ENCODE measurements at places on chromosomes 5 and 9.

DNA sequence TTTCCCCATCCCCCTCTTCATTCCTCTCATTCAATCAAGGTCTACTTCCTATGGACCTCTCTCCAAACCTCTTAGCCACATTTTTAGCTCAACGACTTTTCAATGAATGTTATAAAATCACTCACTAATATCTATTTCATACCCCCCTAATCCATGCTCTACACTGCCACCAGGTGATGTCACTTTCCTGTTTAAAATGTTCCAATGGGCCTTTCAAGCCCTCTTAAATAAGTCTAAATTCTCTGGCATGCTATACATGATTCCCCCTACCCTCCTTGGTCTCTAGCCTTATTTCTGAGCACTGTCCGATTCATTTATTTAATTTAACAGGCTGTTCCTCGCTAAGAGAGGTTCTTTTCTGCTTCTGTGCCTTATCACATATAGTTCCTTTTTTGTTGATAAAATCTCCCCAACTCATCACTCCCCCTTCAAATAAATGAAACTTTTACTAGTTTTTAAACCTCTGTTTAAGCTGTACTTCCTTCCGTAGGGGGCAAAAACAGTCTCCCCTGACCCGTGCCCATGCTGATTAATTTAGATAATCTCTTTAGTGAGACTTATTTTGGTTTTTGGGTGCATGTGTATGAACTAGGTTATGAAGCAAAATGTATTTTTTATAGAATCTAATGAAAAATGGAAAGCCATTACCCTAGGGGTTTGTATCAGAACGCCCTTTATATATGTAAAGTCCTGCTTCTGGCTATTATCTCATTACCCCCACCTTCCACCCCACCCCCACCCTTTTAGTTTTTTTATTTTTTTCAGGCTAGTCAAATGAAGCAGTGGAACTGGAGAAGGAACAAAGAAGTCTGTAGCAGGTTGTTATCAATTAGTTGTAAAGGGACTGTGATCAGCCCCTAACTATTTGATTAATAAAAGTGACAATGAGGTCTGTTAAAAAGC, 9.0 kb downstream of the ABHD17B start:
- DNase-seq: no peak

- peak; percentile 13 for DNase-seq
Measured at GRCh38 chr5:143002459-143003327, 232.5 kb downstream of the ARHGAP26 start.

GRCh38 chr5:298737-299125, 22.8 kb upstream of the AHRR start:
- DNase-seq: no peak

DNA sequence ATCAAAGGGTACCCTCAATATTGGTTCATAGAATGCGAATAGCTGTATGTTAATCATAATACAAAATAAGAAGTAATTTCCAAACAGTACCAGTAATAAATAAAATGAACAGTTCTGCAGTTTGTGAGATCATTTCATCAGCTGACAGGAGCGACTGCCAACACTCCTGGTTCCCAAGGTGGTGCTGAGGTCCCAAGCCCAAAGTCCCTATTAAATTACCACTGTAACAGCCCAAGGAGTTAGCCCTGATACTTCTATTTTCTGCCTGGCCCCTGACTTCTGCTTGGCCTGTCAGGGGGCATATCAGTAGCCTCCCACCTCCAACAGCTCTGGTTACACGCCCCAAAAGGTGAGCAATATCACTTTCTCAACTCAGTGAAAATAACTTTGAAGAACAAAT, 47.1 kb downstream of the ANKH start:
- DNase-seq: no peak

DNA sequence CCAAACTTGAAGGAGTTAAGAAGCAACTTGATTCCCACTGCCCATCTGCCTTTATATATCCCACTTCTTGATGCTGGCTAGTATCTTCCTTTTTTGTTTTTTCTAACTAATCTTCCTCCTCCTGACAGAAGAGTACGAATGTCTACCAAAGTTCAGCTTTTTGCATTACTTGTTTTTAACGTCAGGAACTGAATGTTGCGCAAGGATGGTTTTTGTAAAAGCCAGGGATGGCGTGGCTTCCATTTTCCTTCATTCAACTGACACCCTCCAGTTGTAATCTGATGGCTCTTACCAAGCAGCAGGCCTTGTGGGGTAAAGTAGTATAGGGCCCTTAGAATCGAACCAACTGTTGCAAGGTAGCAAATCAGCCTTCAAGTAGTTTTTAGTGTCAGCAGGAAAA, 70.8 kb upstream of the GPR151 start:
- no peak for DNase-seq

DNA sequence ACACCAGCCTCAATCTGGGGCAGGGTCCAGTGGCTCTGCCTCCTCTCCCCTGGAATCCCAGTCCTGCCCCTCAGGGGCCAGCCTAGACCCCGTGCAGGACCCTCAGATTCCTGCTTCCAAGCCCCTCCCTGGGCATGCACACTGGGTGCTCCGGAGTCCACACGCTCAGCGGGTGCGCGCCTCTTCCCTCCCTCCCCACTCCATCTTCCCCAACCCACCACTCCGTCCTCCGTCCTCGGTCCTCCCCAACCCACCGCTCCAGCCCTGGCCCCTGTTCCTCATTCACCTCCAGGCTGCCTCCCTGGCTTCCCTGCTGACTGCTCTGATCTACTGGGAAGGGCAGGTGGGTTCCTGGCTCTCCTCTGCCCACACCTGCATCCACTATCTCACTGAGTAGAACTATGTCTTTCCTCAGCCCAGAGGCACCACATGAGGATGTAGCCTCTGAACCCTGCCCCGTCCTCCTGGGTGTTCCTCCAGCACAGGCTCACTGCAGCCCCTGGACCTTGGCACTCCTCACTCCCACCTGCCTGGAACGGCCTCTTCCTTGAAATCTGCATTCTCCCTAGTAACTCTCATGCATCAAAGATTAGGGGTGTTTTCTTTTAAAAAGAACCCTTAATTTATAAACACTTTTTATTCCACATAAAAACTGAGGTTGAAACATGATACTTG, 92.8 kb downstream of the CAMSAP1 start:
- no peak for DNase-seq

- peak; percentile 69 for DNase-seq
Measured at GRCh38 chr9:137551264-137552021, at the start of gene MRPL41. MRPL41 (plus strand) TSS chr9:137551879; CDS start chr9:137552082, 203 bp downstream.

DNA sequence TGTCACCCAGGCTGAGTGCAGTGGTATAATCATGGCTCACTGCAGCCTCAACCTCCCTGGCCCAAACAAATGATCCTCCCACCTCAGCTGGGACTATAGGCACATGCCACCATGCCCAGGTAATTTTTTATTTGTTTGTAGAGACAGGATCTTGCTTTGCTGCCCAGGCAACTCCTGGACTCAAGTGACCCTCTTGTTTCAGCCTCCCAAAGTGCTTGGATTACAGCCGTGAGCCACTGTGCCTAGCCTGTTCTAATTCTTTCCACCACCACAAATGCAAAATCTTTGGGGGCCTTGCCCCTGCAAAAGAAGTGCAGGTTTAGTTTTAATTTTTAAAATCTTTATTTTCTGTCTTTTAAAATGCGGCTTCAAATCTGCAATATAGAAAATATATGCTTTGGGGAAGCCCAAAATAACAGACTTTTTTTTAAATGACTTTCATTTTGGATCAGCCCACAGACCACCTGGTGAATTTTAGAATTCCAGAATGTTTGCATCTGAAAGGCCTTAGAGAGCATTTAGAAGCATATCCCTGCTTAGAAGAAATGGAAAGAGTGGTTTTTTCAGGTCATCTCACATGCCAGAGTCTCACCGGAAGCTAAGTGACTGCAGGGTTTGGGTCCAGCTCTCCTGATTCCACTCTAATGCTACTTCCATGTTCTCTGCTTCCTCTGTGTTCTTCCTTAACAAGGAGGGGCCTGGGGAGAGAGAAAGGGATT, 111.4 kb upstream of the FER start:
- DNase-seq: no peak

GRCh38 chr5:149438711-149439132, 59.6 kb upstream of the IL17B start:
- no peak for DNase-seq

- no peak for DNase-seq
Measured at GRCh38 chr5:66646570-66646969, 50.4 kb downstream of the MAST4 start.

GRCh38 chr9:137053944-137054931, at the start of gene ENTPD2:
ENTPD2 (minus strand) TSS chr9:137054061; CDS start chr9:137053997, 64 bp downstream.
- DNase-seq: no peak

DNA sequence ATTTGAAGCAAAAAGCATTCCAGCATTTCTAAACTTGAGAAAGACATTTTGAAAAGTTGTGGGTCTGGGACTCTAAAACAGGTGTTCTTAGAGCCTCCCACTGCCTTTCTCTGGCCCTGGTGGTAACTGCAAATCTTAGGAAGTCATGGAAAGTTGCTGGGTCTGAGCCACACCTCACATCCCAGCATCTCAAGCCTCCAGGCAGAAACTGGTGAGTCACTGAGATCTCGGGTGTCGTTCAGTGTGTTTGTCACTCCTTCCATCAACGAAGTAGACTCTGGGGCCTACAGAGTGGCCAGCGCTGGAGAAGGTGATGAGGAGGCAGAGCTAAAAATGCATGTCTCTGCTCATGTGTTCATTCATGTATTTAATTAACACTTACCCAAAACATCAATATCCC, 59.6 kb upstream of the C5orf58 start:
- peak; percentile 11 for DNase-seq

- no peak for DNase-seq
Measured at GRCh38 chr5:125579182-125579581, 832.7 kb upstream of the ZNF608 start.

DNA sequence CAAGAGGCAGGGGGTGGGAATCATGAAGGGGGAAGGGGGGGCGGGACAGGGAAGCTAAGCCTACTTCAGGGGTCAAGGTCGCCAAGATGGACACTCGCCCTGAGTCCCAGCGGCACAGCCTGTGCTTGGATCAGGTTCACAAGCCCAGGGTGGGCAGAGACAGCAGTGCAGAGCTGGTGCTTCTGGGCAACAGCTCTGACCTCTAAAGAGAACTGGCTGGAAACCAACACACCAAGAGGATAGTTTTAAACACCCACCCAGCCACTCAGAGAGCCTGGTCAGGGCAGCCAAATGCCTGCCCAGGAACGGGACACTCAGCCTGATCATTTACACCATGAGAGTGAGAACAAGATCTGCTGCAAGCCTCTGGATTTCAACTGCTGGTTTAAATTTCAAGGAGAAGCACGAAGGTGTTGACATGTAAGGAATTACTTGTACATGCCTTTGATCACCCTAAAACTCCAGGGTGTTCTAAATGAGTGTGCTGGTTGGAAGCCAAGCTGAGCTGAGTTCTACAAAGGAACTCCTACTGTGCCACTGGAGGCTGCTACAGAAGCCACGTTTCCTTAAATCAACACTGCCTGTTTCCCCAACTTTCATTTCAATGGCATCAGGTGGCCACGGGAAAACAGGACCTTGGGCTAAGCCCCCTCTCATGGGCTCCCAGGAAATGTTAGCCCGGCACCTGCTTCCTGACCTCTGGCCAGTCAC, 91.5 kb downstream of the TTLL11 start:
- no peak for DNase-seq

GRCh38 chr5:96942911-96943310, 7.0 kb downstream of the LNPEP start:
- DNase-seq: peak; percentile 22

DNA sequence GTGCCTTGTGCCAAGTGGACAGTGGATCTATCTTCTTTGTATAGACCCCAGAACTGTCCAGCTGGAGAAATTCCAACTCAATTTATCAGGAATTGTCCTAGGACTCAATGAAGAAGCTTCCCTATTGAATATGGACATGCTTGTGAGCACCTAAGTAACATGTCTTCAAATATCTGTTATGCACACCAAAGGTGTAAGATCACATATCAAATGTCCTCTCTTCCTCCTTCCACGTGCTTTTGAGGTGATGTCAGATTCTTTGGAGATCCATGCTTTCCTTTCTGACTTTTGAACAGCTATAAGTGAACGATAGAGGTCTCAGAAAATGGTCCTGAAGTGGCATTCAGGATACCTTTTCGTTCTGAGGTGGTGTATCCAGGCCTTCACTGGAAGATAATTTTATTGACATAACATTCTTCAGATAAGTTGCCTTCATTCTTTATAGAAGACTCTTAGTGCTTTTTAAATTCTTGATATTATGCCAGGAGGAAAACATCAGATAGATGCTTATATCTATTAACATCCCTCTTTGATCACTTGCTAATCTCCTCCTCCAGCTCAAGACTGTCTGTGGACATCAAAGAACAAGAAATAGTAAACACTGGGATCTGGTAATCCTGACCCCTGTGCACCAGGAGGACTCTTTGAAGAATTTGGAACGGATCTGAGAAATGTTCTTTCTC, 246.4 kb downstream of the SMARCA2 start:
- no peak for DNase-seq

GRCh38 chr9:18126831-18127498, 347.0 kb upstream of the ADAMTSL1 start:
- DNase-seq: no peak
